HepG2 (cell line): ENCODE measurements at places on chromosomes 4 and X.

GRCh38 chr4:176238826-176239225 lies 30.2 kb downstream of the ASB5 start:
- H3K4me1 ChIP-seq, result no peaks in the 10 kb centered on the region
- DNase-seq, result no peak
- H3K27me3 ChIP-seq, result no peaks in the 10 kb centered on the region
- no peak overlapping the region for H3K4me3 ChIP-seq
- H3K36me3 ChIP-seq, result no peaks in the 10 kb centered on the region
- no peak overlapping the region for H3K27ac ChIP-seq

GRCh38 chr4:10021653-10022023 lies 341 bp upstream of the SLC2A9 start:
- peaks cover 11% of the 10 kb centered on the region; the same call in 1 of the 3 replicates for H3K36me3 ChIP-seq
- H3K27me3 ChIP-seq, result no peaks in the 10 kb centered on the region
- H3K27ac ChIP-seq, result peak overlapping the region; percentile 89
- H3K4me1 ChIP-seq, result peaks cover 96% of the 10 kb centered on the region

GRCh38 chrX:119607018-119607389 lies 780 bp upstream of the NKRF start:
- peaks cover 26% of the 10 kb centered on the region for H3K4me1 ChIP-seq
- H3K36me3 ChIP-seq, result no peaks in the 10 kb centered on the region
- H3K27ac ChIP-seq, result peak overlapping the region; percentile 83
- H3K27me3 ChIP-seq, result no peaks in the 10 kb centered on the region
- peak overlapping the region; percentile 76 for H3K4me3 ChIP-seq

- H3K27me3 ChIP-seq, result no peaks in the 10 kb centered on the region
- no peak for DNase-seq
- no peaks in the 10 kb centered on the region for H3K36me3 ChIP-seq
These were observed 122.5 kb upstream of the IL15 start for GRCh38 chr4:141513866-141514265.

DNA sequence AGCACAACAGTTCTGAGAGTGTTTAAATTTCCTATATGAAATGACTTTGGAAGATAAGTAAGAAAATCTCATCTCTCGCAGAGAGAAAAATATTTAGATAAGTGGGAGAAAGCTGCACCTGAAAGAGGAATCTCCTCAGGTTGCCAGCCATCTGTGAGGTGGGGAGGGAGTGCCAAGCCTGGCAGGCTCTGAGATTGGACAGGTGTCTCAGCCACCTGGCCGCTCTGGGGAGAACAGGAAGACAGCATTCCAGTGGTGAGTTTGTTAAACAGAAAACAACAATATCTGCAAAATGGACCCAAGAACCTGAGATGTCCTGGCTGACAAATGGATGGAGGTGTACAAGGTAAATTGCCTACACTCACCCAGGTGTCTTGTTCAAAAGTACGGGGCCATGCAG lies 31.3 kb downstream of the EMCN start:
- H3K27ac ChIP-seq, result no peak overlapping the region
- no peaks in the 10 kb centered on the region for H3K36me3 ChIP-seq
- H3K4me1 ChIP-seq, result no peaks in the 10 kb centered on the region
- H3K4me3 ChIP-seq, result no peak overlapping the region
- DNase-seq, result no peak
- H3K27me3 ChIP-seq, result no peaks in the 10 kb centered on the region

GRCh38 chr4:54781756-54782155 lies 124.0 kb downstream of the KIT start:
- no peak overlapping the region for H3K4me3 ChIP-seq
- no peaks in the 10 kb centered on the region for H3K27me3 ChIP-seq
- no peaks in the 10 kb centered on the region for H3K4me1 ChIP-seq

DNA sequence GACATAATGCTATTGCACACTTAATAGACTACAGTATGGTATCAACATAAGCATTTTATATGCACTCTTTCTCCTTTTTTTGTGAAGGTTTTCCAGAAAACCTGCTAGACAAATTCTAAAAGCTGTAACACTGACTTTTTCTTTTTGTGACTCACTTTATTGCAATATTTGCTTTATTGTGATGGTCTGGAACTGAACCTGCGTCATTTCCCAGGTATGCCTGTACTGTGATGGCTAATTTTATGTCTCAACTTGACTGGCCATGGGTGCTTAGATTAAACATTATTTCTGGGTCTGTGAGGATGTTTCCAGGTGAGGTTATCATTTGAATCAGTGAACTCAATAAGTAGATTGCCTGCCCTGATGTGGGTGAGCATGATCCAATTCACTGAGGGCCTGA lies 35.5 kb upstream of the LAMP2 start:
- no peak for DNase-seq
- H3K4me3 ChIP-seq, result no peak overlapping the region
- H3K36me3 ChIP-seq, result no peaks in the 10 kb centered on the region
- no peak overlapping the region for H3K27ac ChIP-seq

GRCh38 chr4:20249333-20249732 lies 2.4 kb upstream of the SLIT2 start:
- DNase-seq, result no peak
- 0 out of 3 replicates have a peak, but pooled peaks cover 6% of the 10 kb centered on the region for H3K27me3 ChIP-seq
- H3K4me1 ChIP-seq, result no peaks in the 10 kb centered on the region
- H3K27ac ChIP-seq, result no peak overlapping the region

- H3K4me1 ChIP-seq, result peaks cover 7% of the 10 kb centered on the region; the same call in 1 of the 2 replicates
- no peak overlapping the region for H3K27ac ChIP-seq
- no peaks in the 10 kb centered on the region for H3K36me3 ChIP-seq
- no peak overlapping the region for H3K4me3 ChIP-seq
- DNase-seq, result no peak
These were observed 41.3 kb upstream of the SPP1 start for GRCh38 chr4:87934157-87934704.

GRCh38 chrX:38516196-38516774 lies 45.1 kb upstream of the TSPAN7 start:
- H3K27me3 ChIP-seq, result no peaks in the 10 kb centered on the region
- no peak overlapping the region for H3K4me3 ChIP-seq
- no peaks in the 10 kb centered on the region for H3K36me3 ChIP-seq
- no peak overlapping the region for H3K27ac ChIP-seq
- DNase-seq, result no peak

- DNase-seq, result no peak
- H3K4me3 ChIP-seq, result no peak overlapping the region
- H3K36me3 ChIP-seq, result no peaks in the 10 kb centered on the region
- H3K4me1 ChIP-seq, result no peaks in the 10 kb centered on the region
- H3K27ac ChIP-seq, result no peak overlapping the region
- no peaks in the 10 kb centered on the region for H3K27me3 ChIP-seq
These were observed 69.3 kb downstream of the HHIP start for GRCh38 chr4:144715230-144715629.

- peaks cover 18% of the 10 kb centered on the region for H3K4me1 ChIP-seq
- H3K27me3 ChIP-seq, result no peaks in the 10 kb centered on the region; the same call in 1 of the 2 replicates
- no peak overlapping the region for H3K27ac ChIP-seq
- H3K36me3 ChIP-seq, result no peaks in the 10 kb centered on the region
- no peak for DNase-seq
- H3K4me3 ChIP-seq, result no peak overlapping the region
These were observed 288.0 kb downstream of the ASMT start for GRCh38 chrX:1902901-1903235.

GRCh38 chrX:8711401-8711800 lies 20.5 kb downstream of the ANOS1 start:
- no peak overlapping the region for H3K4me3 ChIP-seq
- no peaks in the 10 kb centered on the region for H3K36me3 ChIP-seq
- no peaks in the 10 kb centered on the region for H3K4me1 ChIP-seq
- no peak overlapping the region for H3K27ac ChIP-seq
- DNase-seq, result no peak

DNA sequence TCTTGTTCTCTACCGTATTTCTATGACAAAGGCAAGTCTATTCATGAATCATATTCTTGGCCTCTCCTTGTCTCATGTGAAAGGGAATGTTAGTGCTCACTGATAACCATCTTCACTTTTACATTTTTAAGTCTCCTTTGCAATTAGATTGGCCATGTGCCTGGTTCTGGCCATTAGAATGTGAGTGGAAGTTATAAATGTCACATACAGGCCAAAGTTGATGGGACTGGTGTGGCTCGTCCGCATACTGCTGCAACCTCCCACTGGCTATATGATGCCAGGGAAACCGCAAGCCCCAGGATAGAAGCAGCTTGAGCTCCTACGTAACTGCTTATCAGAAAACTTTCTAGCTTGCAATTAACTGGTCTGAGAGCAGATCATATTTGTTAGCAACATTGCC lies 86.1 kb downstream of the MAGEC1 start:
- H3K4me1 ChIP-seq, result no peaks in the 10 kb centered on the region
- H3K36me3 ChIP-seq, result no peaks in the 10 kb centered on the region
- no peak overlapping the region for H3K4me3 ChIP-seq
- H3K27me3 ChIP-seq, result no peaks in the 10 kb centered on the region
- DNase-seq, result no peak

DNA sequence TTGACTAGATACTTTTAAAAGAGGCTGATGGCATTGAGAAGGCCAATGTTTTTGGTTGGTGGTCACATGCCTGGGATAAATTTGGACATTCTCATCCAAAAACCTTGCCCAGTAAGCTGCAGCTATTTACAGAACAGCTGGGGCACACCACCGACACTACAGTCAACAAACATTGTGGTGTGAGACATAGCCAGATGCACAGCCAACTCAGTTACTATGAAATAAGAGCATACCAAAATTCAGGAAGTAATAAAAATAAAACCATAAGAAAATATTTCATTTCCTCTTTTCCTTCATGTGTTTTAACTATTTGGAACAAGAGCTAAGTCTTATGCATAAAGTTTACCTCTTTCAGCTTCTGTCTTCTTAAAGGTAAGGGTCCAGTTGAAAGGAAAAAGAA lies 8.8 kb downstream of the PPM1K start:
- H3K4me1 ChIP-seq, result peaks cover 7% of the 10 kb centered on the region; the same call in 1 of the 2 replicates
- H3K4me3 ChIP-seq, result no peak overlapping the region
- DNase-seq, result no peak
- no peaks in the 10 kb centered on the region for H3K27me3 ChIP-seq
- H3K27ac ChIP-seq, result no peak overlapping the region
- H3K36me3 ChIP-seq, result no peaks in the 10 kb centered on the region; the same call in 1 of the 2 replicates

DNA sequence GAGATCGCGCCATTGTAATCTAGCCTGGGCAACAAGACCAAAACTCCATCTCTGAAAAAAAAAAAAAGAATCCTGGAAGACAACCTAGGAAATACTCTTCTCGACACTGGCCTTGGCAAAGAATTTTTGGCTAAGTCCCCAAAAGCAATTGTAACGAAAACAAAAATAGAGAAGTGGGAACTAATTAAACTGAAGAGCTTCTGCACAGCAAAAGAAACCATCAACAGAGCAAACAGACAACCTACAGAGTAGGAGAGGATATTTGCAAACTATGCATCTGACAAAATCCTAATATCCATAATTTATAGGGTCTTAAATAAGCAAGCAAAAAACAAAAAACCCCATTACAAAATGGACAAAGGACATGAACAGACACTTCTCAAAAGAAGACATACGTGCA lies 76.5 kb upstream of the DUSP21 start:
- no peaks in the 10 kb centered on the region for H3K36me3 ChIP-seq
- no peaks in the 10 kb centered on the region for H3K27me3 ChIP-seq
- H3K4me3 ChIP-seq, result no peak overlapping the region
- DNase-seq, result no peak

DNA sequence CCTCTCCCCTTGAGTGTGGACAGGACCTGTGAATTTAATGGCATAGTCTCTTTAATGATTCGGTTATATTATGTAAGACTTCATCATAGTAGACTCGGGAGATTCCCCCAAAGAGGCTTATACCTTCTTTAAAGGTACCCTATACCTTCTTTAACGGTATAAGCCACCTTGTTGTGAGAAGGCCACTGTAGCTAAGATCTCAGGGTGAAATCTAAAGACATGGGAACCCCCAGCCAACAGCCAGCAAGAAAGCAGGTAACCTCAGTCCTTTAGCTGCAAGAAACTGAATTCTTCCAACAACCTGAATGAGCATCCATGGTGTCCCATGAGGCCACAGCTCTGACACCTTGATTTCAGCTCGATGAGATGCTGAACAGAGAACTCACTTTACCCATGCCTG lies 931 bp downstream of the DDX60 start:
- H3K27me3 ChIP-seq, result no peaks in the 10 kb centered on the region
- no peaks in the 10 kb centered on the region for H3K4me1 ChIP-seq
- no peak overlapping the region for H3K4me3 ChIP-seq
- DNase-seq, result no peak
- H3K36me3 ChIP-seq, result no peaks in the 10 kb centered on the region

DNA sequence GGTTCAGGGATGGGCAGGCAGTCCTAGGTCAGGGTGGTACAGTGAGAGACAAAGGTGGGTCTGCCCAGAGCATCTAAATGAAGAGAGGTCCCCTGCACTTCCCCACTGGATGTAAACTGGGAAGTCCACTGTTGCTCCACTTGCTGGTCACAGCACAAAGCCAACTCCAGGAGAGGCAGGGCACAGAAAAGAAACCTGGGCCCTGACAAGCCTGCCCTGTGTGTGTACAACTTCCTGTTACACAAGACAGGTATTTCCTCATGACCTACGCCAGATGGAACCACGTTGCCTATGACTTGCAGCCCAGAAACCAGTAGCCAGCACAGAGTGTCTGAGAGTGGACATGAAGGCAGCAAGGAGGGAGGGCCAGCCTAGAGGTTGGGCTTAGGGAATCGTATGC lies 161.8 kb downstream of the SH3KBP1 start:
- no peak overlapping the region for H3K27ac ChIP-seq
- H3K27me3 ChIP-seq, result no peaks in the 10 kb centered on the region
- peaks cover 67% of the 10 kb centered on the region for H3K4me1 ChIP-seq
- H3K36me3 ChIP-seq, result no peaks in the 10 kb centered on the region

DNA sequence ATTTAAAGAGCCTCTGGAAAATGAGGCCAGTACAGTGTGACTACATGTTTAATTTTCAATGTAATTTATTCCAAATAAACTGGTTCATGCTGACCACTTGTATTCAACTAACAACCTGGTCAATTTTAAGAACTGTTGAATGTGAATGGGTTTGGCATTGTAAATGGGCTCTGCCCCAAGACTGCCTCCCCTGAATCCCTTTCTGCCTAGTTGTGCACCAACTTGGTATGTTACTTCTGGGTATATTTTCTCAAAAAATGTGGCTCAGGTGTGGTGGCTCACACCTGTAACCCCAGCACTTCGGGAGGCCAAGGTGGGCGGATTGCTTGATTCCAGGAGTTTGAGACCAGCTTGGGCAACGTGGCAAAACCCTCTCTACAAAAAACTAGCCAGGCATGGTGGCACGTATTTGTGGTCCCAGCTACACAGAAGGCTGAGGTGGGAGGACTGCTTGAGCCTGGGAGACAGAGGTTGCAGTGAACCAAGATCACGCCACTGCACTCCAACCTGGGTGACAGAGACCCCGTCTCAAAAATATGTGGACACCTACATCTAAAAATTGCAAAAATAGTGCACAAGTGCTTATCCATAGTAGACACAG lies 7.2 kb downstream of the RPL9 start:
- peaks cover 72% of the 10 kb centered on the region for H3K4me1 ChIP-seq
- no peak for DNase-seq
- H3K36me3 ChIP-seq, result peaks cover 9% of the 10 kb centered on the region
- peak overlapping the region; percentile 45 for H3K27ac ChIP-seq
- H3K27me3 ChIP-seq, result no peaks in the 10 kb centered on the region

- H3K36me3 ChIP-seq, result no peaks in the 10 kb centered on the region
- H3K4me1 ChIP-seq, result no peaks in the 10 kb centered on the region
- H3K27ac ChIP-seq, result no peak overlapping the region
- H3K27me3 ChIP-seq, result no peaks in the 10 kb centered on the region
- DNase-seq, result no peak
These were observed 134.2 kb downstream of the EIF4E start for GRCh38 chr4:98794565-98795205.

GRCh38 chr4:959338-960139 lies 13.8 kb downstream of the DGKQ start:
- no peak overlapping the region for H3K27ac ChIP-seq
- 0 out of 2 replicates have a peak, but pooled peaks cover 1% of the 10 kb centered on the region for H3K36me3 ChIP-seq
- H3K27me3 ChIP-seq, result no peaks in the 10 kb centered on the region
- no peak for DNase-seq
